GM23248 (cell line): ENCODE measurements at places on chromosomes 4 and X.
A peak's percentile ranks its signal among the peaks of the same experiment; 100 is the strongest.

GRCh38 chrX:71256051-71256450, 2.1 kb upstream of the ZMYM3 start:
- no peak for DNase-seq

GRCh38 chr4:177288335-177288734, 21.3 kb upstream of the NEIL3 start:
- DNase-seq, result no peak

- DNase-seq, result no peak
Observed at GRCh38 chr4:159422019-159422418, 319.1 kb downstream of the RAPGEF2 start.

GRCh38 chr4:1035510-1035909, 24.1 kb downstream of the FGFRL1 start:
- DNase-seq, result peak; percentile 69

GRCh38 chrX:55008571-55009358, 8.6 kb downstream of the APEX2 start:
- DNase-seq, result peak; percentile 21

- peak; percentile 75 for DNase-seq
Observed at GRCh38 chrX:103774070-103774642, 2.5 kb upstream of the PLP1 start.

DNA sequence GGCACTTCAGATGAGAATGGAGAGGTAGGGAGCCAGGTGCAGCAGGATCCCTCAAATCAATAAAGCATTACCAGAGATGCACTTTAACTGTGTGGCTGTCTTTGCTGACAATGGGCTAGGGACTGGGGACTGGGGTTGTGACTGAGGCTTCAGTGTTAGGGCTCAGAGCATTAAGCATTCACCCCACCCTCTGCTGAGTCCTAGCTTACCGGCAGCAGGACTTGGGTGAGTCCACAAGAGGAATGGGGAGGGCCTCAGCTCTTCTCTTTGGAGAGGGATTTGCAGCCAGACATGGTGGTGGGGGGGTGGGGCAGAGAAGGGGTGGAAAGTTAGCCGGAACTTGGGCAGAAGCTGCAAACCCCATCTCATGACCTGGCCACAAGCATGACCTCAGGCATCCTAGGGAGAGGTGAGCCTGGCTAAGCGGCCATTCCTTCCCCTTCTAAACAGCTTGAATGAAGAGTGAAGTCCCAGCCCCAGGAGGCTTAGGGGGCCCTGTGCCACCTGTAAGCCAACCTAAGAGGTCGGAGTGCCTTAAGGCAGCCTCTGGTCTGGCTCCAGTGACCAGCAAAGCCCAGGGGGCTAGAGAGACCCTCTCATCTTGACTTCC, 78.4 kb downstream of the STARD8 start:
- DNase-seq, result no peak

- DNase-seq, result no peak
Observed at GRCh38 chrX:68978255-68978654, 149.4 kb downstream of the EFNB1 start.

GRCh38 chr4:176277162-176277904, 8.3 kb upstream of the ASB5 start:
- DNase-seq, result peak; percentile 91

DNA sequence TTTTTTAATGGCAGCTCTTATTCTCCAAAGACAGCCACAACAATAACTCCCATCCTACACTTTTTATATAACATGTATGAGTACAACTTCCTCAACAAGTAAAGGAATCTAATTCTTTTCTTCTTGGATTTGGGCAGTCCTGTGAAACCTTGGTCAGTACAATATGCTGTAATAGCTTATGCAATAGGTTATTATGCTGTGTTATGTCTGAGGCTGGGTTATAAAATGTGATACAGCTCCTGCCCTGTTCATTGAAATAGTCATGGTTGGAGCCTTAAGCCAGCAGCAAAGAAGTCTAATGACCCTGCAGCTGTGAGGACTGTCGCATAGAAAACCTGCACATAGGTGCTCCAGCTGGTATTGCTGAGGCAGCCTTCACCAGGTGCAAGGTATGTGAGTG, 215.8 kb upstream of the RASGEF1B start:
- no peak for DNase-seq

DNA sequence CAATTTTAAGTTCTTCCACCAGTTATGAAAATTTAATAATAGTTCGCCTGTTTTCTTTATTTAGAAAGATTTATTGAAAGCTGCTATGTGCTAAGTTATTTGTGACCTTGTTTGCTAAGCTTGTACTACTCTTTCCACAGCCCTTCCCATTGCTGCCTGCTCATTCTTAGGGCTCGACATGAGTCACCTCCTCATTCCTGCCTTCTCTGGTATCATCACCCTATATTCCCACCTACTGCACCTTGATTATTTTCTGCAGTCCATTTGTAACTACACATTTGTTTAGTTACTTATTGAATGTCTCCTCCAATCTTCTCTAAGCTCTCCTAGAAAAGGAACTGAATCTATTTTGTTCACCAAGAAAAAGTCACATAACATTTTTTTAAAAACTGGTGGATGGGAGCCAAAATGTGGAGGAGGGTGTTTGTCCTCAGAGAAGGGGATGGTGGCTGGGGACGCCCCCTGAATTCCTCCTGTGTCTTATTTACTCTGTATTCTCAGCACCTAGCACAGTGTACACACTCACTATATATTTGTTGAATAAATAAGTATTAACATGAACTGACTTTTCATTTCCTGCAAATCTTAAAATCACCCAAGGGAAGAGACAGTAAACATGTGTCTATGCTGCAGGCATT, 3.7 kb upstream of the RAB9A start:
- DNase-seq, result peak; percentile 66

DNA sequence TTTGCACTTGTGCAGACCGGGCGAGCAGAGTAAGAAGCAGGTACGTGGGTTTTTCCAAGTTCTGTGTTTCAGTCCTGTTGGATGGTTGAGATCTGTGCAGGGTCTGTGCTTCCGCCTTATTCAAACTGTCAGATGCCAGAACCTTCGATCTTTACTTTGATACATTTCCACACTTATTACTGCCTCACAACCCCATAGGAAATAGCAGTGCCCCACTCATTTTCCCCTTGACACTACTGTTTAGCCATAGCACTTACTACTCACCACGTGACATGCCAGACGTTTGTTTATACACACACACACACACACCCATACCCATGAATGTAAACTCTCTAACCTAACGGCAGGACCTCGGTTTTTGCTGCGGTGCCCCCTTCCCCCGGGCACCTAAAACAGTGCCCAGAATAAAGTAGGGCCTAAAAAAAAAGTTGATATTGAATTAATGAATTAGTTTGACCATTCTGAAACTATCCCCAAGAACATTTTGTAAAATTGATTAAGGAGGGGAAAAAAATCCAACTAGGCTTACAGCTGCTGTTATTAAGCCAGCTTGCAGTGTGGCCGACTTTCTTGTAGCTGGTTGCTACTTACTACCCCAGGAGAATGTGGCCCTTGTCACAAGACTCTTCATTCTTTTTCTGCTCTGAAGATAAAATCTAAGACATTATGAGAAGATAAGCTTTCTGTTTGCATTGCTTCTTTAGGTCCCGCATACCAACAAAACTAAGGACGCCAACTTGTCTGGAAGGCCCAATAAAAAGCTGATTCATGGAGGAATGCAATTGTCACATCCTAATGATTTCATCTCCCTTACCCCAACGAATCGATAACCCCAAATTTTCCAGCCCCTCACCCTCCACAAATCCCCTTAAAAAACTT, 704 bp upstream of the SEPSECS start:
- peak; percentile 66 for DNase-seq

DNA sequence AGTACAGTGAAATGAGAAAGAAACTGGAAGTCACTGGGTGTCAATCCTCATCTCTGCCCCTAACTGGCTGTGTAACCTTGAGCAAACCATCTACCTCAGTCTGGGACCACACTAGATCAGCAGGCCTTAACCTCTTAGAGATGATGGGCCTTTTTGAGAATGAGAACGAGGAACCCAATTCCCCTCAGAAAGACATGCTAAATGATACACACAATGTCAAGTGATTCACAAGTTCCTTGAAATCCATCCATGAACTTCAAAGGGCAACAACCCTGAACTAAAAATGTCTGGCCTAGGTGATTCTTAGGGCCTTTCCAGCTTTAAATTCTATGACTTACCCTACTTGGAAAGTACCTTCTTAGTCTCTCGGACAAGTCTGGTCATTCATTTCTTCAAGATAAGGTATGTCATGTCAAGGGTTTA, 47.4 kb downstream of the ACSL4 start:
- no peak for DNase-seq

DNA sequence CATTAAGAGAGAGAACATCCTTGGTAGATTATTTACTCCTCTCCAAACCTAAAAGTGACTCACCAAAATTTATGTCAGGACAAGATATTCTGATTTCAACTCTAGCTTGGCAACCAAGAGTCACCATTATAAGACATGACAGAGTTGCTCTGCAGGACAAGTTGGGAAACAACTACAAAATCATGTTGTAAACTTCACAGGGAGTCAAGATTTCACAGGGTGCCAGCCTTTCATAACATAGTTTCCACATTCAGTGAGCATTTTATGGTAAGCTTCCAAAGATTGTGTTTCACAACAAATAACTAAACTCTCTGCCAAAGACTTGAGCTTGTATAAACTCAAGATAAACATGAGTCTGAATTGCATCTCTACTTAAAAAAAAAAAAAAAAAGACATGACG, 121.0 kb upstream of the DIAPH2 start:
- DNase-seq, result peak; percentile 70

DNA sequence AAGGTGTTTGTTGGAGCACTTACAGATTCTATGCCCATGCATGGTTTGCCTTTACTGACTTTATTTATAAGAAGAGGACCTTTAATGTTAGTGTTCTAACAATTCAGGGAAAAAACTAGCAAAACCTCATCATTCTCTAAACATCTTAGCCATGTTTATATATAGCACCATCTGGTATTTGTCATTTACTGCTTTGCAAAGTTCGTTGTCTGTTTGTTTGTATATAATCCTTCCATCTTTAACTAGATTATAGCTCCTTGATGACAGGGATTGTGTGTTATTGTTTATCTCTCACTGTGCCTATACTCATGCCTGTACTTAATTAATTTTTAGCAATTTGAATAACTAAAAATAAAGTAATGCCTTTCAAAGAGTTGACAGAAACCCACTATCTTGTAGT, 170.6 kb upstream of the PACRGL start:
- DNase-seq, result no peak

- DNase-seq, result no peak
Observed at GRCh38 chrX:19343085-19343534, 617 bp upstream of the PDHA1 start.

- DNase-seq, result no peak
Observed at GRCh38 chr4:53040459-53040815, 178.3 kb downstream of the RASL11B start.

DNA sequence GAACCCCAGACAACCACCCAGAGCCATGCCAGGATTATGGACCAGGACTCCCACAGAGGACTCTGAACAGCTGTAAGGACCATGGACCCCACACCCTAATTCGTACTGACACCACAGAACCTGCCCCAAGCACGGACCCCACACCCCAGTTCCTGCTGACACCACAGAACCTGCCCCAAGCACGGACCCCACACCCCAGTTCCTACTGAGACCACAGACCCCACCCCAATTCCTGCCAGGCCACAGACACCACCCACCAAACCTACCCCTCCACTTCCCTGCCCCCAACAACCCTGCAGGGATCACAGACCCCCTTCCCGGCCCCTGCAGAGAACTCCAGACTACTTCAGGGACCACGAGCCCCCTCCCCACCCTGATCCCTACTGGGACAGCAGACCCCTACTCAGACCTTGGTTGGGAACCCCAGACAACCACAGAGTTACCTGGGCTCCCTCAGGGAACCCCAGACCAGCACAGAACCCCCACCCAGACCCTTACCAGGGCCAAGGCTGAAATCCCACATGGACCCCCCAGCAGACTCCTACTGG, 1.4 kb upstream of the DHRSX start:
- DNase-seq, result no peak

DNA sequence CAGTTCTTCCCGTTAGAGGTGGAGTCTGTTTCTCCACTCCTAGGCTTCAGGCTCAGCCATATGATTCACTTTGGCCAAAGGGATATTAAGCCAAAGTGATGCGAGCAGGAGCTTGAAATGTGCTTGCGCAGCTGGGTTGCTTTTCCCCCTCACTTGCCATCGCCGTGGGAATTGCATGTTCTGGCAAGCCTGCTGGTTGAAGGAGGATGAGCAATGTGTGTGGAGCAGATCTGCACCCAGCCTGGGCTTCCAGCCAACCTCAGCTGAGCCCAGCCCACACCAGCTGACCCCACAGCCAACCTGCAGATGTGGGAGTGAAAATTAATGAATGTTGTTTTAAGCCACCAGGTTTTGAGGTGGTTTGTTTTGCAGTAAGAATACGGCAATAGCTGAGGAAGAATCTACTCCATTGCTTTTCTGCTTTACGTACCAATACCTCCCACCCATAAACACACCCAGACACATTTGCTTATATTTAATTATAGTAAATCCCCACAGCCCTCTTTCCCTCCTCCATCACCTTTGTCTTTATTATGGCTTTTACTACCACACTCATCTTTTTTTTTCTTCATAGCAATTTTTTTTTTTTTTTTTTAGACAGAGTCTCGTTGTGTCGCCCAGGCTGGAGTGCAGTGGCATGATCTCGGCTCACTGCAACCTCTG, 132.8 kb upstream of the FUNDC1 start:
- DNase-seq, result peak; percentile 91

GRCh38 chr4:73127839-73128453, 58.4 kb upstream of the COX18 start:
- peak; percentile 42 for DNase-seq

GRCh38 chr4:41360921-41361793, 104.4 kb downstream of the UCHL1 start:
- DNase-seq, result peak; percentile 66

DNA sequence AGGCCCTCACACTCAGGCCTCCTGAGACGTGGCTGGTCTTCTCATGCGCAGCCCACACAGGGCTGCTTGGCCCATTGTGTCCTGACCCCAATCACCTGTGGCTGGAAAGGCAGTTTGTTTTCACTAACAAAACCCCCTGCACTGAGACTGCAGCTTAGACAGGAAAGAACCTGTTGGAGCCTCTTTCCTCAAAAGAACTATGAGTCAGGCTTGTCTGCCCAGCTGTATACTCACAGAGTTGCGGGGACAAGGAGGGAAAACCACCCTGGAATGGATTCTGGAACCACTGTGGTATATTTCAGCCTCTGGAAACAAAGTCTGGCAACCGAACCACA, 5.2 kb upstream of the TMEM156 start:
- DNase-seq, result peak; percentile 47

- peak; percentile 87 for DNase-seq
Observed at GRCh38 chrX:20906571-20906970, 467.6 kb upstream of the CNKSR2 start.

DNA sequence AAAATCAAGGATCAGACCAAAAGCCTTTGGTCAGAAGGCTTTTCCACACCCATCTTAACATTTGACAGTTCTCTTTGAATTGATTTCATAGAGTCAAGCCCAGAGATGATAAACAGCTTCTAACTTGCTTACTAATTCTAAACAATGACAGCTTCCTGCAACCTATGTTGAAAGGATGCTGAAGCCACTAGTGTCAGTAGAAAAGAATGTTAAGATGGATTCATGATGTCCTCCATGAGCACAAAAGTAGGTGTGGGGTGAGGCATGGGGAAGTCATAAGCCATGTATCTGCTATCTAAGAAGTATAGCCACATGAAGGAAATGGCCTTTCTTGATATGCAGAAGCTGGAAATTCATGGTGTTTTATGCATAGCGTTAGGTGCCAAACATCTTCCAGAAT, 269.3 kb downstream of the DHX15 start:
- DNase-seq, result no peak

- peak; percentile 42 for DNase-seq
Observed at GRCh38 chr4:39658756-39659155, 20.1 kb upstream of the SMIM14 start.
